ENCODE measurements at places on chromosomes 11 and 22. TPM values are rescaled to one million over a fixed set of nuclear protein-coding genes. Genes with fewer than 3 reads are reported as not detected.

Gene SHANK2
- total RNA-seq = 1.8 TPM

Gene RIMBP3C
- not detected for total RNA-seq

Gene MFNG
- 0.30 TPM for total RNA-seq

Gene MUC15
- total RNA-seq = not detected

Gene CD3D
- total RNA-seq = not detected

Gene P4HA3
- 39.1 TPM for total RNA-seq

Gene OR52N4
- not detected for total RNA-seq

Gene TRABD
- total RNA-seq = 16.8 TPM

Gene FADS2
- 215 TPM for total RNA-seq

Gene MRGPRE
- 0.20 TPM for total RNA-seq

Gene TNNI2
- not detected for total RNA-seq

Gene THY1
- 89.7 TPM for total RNA-seq

Gene FAM168A
- total RNA-seq = 43.2 TPM

Gene TCP11L1
- 30.2 TPM for total RNA-seq

Gene OR52B4
- not detected for total RNA-seq

Gene LDLRAD3
- total RNA-seq = 5.4 TPM

Gene KLHL35
- total RNA-seq = 4.6 TPM

Gene NNMT
- 384 TPM for total RNA-seq

Gene TH
- total RNA-seq = not detected

Gene CRYBA4
- total RNA-seq = not detected

Gene EFCAB6
- total RNA-seq = 1.6 TPM

Gene KCNQ1
- not detected for total RNA-seq

Gene GALNT18
- 8.1 TPM for total RNA-seq

Gene RCOR2
- 5.8 TPM for total RNA-seq

Gene PSMD13
- total RNA-seq = 90.0 TPM

Gene FOLR2
- total RNA-seq = not detected

Gene OR2AG1
- total RNA-seq = not detected

Gene GLYAT
- not detected for total RNA-seq

Gene ANO3
- 4.5 TPM for total RNA-seq

Gene GAL
- total RNA-seq = 0.13 TPM

Gene PNPLA5
- total RNA-seq = not detected

Gene FGF19
- not detected for total RNA-seq
